NCI-H1694 treated with DMSO at 0.1 percent for 48 hours (cell line): ENCODE measurements at places on chromosomes 11 and 22.

- DNase-seq: no peak
Measured at GRCh38 chr11:45817191-45817590, 12.2 kb downstream of the SLC35C1 start.

- DNase-seq: no peak
Measured at GRCh38 chr11:76592025-76592914, 78.3 kb downstream of the LRRC32 start.

DNA sequence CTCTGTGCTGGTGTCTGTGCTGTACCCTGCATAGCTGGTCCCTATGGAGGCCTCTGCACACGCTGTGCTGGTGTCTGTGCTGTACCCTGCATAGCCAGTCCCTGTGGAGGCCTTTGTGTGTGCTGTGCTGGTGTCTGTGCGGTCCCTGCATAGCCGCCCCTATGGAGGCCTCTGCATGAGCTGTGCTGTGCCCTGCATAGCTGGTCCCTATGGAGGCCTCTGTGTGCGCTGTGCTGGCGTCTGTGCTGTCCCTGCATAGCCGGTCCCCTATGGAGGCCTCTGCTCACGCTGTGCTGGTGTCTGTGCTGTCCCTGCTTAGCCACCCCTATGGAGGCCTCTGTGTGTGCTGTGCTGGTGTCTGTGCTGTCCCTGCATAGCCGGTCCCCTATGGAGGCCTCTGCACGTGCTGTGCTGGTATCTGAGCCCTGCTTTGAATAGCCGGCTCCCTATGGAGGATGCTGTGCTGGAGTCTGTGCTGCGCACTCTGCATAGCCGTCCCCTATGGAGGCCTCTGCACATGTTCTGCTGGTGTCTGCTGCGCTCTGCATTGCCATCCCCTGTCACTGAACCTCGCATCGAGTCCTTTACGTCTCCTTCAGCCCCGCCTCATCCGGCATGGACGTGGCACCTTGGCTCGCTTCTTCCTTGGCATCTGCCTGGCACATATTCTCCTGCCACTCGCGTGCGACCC is 6.2 kb downstream of the NADSYN1 start:
- no peak for DNase-seq

- DNase-seq: no peak
Measured at GRCh38 chr11:90179923-90180322, 42.9 kb downstream of the CHORDC1 start.

GRCh38 chr11:35622070-35622469 is 3.8 kb downstream of the FJX1 start:
- no peak for DNase-seq

DNA sequence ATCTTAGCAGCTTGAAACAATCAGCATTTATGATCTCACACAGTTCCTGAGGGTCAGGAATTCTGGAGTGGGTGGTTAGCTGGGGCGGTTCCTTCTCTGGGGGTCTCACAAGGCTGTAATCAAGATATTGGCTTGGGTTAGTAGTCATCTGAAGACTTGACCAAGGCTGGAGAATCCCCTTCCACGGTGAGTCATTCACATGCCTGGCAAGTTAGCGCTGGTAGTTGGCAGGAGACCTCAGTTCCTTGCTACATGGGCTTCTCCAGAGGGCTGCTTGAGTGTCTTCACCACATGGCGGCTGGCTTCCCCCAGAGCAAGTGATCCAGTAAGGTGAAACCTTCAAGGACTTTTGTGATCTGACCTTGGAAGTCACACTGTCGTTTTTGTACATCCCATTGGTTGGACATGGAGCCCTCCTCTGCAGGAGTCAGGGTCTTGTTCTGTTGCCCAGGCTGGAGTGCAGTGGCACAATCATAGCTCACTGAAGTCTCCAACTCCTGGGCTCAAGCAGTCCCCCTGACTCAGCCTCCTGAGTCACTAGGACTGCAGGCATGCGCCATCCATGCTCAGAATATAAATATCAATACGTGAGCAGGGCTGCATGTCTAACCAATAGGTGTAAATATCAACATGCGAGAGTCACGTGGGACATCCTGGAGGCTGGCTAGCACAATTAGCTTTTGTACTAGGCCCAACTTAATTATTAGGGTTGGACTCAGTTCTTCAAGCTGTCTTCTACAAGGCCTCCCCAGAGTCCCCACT is 7.2 kb upstream of the NIPSNAP1 start:
- no peak for DNase-seq

- no peak for DNase-seq
Measured at GRCh38 chr11:12278766-12279671, 98.4 kb upstream of the PARVA start.

DNA sequence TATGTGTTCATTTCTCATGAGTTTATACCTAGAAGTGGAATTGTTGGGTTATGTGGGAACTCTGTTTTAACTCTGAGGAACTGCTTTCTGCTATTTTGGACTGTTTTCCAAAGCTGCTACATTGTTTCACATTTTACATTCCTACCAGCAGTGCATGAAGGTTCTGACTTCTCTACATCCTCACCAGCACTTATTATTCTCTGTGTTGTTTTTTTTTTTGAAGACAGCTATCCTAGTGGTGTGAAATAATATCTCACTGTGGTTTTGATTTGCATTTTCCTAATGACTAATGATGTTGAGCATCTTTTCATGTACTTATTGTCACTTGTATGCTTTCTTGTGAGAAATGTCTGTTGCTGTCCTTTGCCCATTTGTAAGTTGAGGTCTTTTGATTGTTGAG is 169.9 kb downstream of the COMMD9 start:
- no peak for DNase-seq

GRCh38 chr11:63737718-63738117 is 30.9 kb downstream of the ZFTA start:
- no peak for DNase-seq
